CD8-positive, alpha-beta memory T cell (primary cell): ENCODE measurements at places on chromosomes 12 and 14. TPM values are rescaled to one million over a fixed set of nuclear protein-coding genes. Genes with fewer than 3 reads are reported as not detected.

GRCh38 chr14:35261774-35262173, 30.4 kb upstream of the PSMA6 start:
- H3K4me3 ChIP-seq = no peak overlapping the region
- H3K27me3 ChIP-seq = no peaks in the 10 kb centered on the region
- no peak for DNase-seq
- H3K4me1 ChIP-seq = no peaks in the 10 kb centered on the region
- no peak overlapping the region for H3K27ac ChIP-seq

Gene ANKRD33
- total RNA-seq = not detected

GRCh38 chr12:50715174-50715573, 48.7 kb upstream of the ATF1 start:
- no peaks in the 10 kb centered on the region for H3K4me1 ChIP-seq
- H3K4me3 ChIP-seq = no peak overlapping the region
- no peaks in the 10 kb centered on the region for H3K27me3 ChIP-seq
- peaks cover 11% of the 10 kb centered on the region for H3K36me3 ChIP-seq

- H3K27ac ChIP-seq = no peak overlapping the region
- H3K4me1 ChIP-seq = no peaks in the 10 kb centered on the region
- H3K36me3 ChIP-seq = no peaks in the 10 kb centered on the region
- no peak for DNase-seq
- no peaks in the 10 kb centered on the region for H3K27me3 ChIP-seq
Observed at GRCh38 chr12:94592080-94592479, 58.3 kb downstream of the TMCC3 start.

GRCh38 chr12:93614917-93615596, 42.6 kb downstream of the SOCS2 start:
- no peak overlapping the region for H3K4me3 ChIP-seq
- H3K4me1 ChIP-seq = no peaks in the 10 kb centered on the region
- no peak for DNase-seq
- no peaks in the 10 kb centered on the region for H3K36me3 ChIP-seq
- H3K27ac ChIP-seq = no peak overlapping the region

DNA sequence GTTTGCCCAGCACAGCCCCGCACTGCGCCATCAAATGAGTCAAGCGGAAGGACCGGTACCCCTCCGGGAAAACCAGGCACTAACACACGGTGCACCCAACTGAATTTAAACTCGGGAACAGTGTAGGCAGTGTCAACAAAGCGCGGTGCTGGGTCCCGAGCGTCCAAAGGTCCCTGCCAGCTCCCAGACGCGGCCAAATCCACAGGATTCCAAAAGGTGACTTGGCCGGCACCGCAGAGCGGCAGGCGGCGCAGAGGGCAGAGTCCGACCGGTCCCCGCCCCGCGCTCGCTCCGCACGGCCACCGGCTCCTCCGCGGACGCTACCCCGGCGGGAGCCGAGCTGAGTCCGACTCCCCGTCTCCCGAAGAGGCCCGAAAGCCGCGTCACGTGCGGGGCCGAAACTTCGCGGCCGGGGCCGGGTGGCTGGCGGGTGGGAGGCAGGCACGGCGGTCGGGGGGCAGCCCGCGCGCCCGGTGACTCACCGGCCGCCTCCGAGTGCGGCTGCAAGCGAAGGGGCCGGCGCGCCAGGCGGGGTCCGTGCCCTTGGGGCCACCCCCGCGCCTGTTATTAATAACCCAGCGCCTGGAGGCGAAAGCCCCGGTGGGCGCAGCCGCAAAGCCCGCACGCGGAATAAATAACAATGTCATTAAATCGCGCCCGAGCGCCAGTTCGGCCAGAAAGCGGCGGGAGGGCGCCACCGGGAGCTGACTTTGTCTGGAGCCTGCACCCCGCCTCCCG, 863 bp downstream of the DENND5B start:
- DNase-seq = peak; percentile 4
- no peaks in the 10 kb centered on the region for H3K36me3 ChIP-seq
- H3K27me3 ChIP-seq = peaks cover 12% of the 10 kb centered on the region
- H3K27ac ChIP-seq = peak overlapping the region; percentile 16
- peaks cover 6% of the 10 kb centered on the region for H3K4me1 ChIP-seq

Gene IL26
- 1.00 TPM for total RNA-seq

DNA sequence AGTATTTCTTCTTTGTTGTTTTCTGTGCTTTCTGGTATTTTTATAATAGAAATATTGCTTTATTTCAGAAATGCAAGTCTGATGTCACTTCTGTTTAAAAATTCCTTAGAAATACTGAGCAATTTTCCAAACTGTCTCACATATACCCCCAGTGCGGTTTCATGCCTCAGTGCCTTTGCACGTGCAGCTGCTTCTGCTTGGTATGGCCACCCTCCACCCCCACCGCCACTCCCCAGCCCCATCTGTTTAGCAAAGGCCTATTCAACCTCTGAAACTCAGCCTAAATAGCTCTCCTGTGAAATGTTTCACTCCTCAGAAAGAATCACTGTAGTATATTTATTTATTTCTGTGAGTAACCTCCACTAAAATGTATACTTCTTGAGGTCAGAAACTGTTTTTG, 52.3 kb downstream of the PPM1H start:
- no peak for DNase-seq
- no peaks in the 10 kb centered on the region for H3K4me1 ChIP-seq
- H3K4me3 ChIP-seq = no peak overlapping the region
- H3K27ac ChIP-seq = no peak overlapping the region
- no peaks in the 10 kb centered on the region for H3K36me3 ChIP-seq

GRCh38 chr12:13293096-13293495, 96.6 kb downstream of the EMP1 start:
- no peaks in the 10 kb centered on the region for H3K4me1 ChIP-seq
- H3K4me3 ChIP-seq = no peak overlapping the region
- H3K27ac ChIP-seq = no peak overlapping the region
- no peaks in the 10 kb centered on the region for H3K27me3 ChIP-seq
- H3K36me3 ChIP-seq = no peaks in the 10 kb centered on the region
- DNase-seq = no peak

GRCh38 chr14:92563359-92563758, 49.8 kb downstream of the RIN3 start:
- no peak overlapping the region for H3K4me3 ChIP-seq
- peaks cover 18% of the 10 kb centered on the region for H3K4me1 ChIP-seq
- H3K27ac ChIP-seq = no peak overlapping the region
- no peak for DNase-seq
- H3K36me3 ChIP-seq = peaks cover 8% of the 10 kb centered on the region

Gene PAX9
- total RNA-seq = not detected

DNA sequence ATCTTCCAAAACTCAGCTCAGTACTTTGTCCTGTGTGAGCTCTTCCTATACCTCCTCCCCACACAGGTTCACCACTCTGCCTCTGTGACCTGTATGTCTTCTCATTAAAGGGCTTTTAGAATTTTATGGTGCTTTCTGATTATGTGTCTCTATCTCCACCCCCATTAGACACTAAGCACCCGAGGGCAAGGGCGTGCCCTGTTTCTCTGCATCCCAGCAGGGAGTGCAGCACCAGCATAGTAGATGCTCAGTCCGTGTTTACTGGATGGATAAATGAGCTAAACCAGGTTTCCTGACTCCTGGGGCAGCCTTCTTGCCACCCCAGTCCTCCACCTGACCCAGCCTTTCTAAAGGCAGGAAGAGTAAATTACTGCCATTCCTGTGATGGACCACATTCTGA, 333.8 kb downstream of the CACNA1C start:
- no peaks in the 10 kb centered on the region for H3K4me1 ChIP-seq
- H3K27me3 ChIP-seq = no peaks in the 10 kb centered on the region
- H3K4me3 ChIP-seq = no peak overlapping the region
- no peaks in the 10 kb centered on the region for H3K36me3 ChIP-seq

Gene FAM90A1
- not detected for total RNA-seq

DNA sequence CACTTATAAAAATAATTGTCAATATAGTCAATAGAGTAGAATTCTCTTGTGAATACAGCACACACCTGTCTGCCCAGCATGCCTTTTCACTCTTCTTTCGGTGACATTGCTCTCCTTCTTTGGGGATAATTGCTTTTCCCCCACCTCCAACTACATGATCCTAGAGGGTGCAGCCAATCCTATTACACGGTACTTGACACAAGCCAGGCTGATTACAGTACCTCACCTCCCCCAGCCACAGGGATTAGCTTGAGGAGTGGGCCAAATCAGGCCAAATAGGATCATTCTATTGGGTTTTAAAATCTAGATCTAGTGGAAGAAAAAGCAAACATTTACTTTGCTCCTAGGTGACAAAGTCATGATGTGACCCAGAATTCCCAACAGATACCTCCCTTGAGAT, 16.8 kb upstream of the NFYB start:
- no peak overlapping the region for H3K27ac ChIP-seq
- no peak for DNase-seq
- no peaks in the 10 kb centered on the region for H3K27me3 ChIP-seq
- peaks cover 12% of the 10 kb centered on the region for H3K4me1 ChIP-seq
- no peaks in the 10 kb centered on the region for H3K36me3 ChIP-seq

Gene BCL11B
- 42.5 TPM for total RNA-seq

Gene PROX2
- 0.33 TPM for total RNA-seq

GRCh38 chr12:101552277-101552676, 42.5 kb upstream of the MYBPC1 start:
- H3K27me3 ChIP-seq = no peaks in the 10 kb centered on the region
- no peak for DNase-seq
- H3K27ac ChIP-seq = no peak overlapping the region

Gene TAS2R14
- 0.55 TPM for total RNA-seq

Gene PTPN6
- total RNA-seq = 456 TPM

GRCh38 chr12:115064296-115064695, 380.3 kb upstream of the TBX3 start:
- no peak overlapping the region for H3K27ac ChIP-seq
- no peak overlapping the region for H3K4me3 ChIP-seq
- H3K27me3 ChIP-seq = no peaks in the 10 kb centered on the region
- H3K36me3 ChIP-seq = no peaks in the 10 kb centered on the region

GRCh38 chr12:118549510-118549980, 173.2 kb downstream of the SUDS3 start:
- H3K36me3 ChIP-seq = no peaks in the 10 kb centered on the region
- H3K4me3 ChIP-seq = no peak overlapping the region
- no peaks in the 10 kb centered on the region for H3K27me3 ChIP-seq
- H3K4me1 ChIP-seq = no peaks in the 10 kb centered on the region

Gene KRT80
- not detected for total RNA-seq

Gene SAMD15
- total RNA-seq = 0.83 TPM

- H3K36me3 ChIP-seq = no peaks in the 10 kb centered on the region
- H3K27ac ChIP-seq = no peak overlapping the region
- H3K4me1 ChIP-seq = no peaks in the 10 kb centered on the region
- no peak for DNase-seq
Observed at GRCh38 chr12:15629108-15629507, 160.1 kb downstream of the EPS8 start.

Gene FGD4
- 0.64 TPM for total RNA-seq

- no peak overlapping the region for H3K4me3 ChIP-seq
- no peak for DNase-seq
- no peak overlapping the region for H3K27ac ChIP-seq
- no peaks in the 10 kb centered on the region for H3K4me1 ChIP-seq
- H3K36me3 ChIP-seq = no peaks in the 10 kb centered on the region
Observed at GRCh38 chr14:104741803-104742251, 11.1 kb upstream of the SIVA1 start.

Gene VAMP1
- total RNA-seq = 26.7 TPM

DNA sequence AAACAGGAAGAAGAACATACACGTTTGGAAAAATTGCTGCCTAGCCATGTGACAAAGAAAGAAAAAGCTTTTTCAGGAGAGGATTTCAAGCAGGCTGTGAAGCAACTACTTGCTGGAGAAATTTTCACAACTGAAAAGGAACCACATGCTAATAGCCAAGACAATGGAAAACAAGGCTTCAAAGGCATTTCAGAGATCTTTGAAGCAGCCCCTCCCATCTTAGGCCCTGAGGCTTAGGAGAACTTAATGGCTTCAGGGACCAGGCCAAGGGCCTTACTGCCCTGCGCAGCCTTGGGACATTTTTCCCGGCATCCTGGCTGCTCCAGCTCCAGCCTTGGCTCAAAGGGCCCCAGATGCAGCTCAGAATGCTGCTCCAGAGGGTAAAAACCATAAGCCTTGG, 255.9 kb upstream of the ARID2 start:
- H3K4me3 ChIP-seq = no peak overlapping the region
- peaks cover 18% of the 10 kb centered on the region for H3K4me1 ChIP-seq
- no peak for DNase-seq
- H3K36me3 ChIP-seq = no peaks in the 10 kb centered on the region

DNA sequence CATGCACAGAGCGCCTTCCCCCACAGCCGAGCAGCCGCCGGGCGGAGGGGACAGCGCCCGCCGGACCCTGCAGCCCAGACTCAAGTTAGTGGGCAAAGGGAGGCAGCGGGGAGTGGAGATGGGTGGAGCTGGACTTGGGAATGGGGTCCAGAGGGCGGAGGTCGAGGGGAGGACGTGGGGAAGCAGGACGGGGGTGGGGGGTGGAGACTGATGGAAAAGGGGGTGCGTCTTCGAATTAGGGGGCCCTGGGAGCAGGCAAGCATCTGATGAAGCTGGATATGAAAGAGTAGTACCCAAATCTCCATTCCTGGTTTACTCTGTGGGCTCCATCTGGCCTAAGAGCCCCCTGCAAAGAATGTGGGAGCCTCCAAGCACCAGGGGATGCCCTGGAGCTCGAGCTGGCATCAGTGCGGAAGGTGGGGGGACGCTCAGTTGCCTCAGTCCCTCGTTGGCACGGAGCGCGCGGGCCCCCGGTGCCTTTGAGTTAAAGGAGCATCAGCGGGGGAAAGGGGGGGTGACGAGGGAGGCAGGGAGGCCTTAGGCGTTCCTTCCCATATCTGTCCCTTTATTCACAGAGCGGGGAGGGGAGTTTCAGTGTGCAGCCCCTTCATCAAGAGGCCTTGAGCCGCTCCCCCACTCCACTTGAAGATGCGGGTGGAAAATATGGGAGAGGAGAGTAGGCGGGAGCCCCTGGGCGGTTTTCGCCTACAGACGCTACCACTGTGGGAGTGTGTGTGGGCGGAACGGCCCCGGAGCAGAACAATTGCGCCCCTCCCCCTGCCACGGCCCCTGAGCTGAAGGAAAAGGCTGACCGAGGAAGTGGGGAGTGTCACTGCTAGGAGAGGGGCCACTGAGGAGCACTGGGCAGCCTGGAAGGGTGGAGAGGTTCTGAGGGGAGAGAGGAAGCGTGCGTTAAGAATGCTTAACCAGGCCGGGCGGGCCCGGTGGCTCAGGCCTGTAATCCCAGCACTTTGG, 644 bp downstream of the NAB2 start:
- peak; percentile 62 for DNase-seq
- H3K36me3 ChIP-seq = peaks cover 18% of the 10 kb centered on the region
- no peaks in the 10 kb centered on the region for H3K27me3 ChIP-seq

DNA sequence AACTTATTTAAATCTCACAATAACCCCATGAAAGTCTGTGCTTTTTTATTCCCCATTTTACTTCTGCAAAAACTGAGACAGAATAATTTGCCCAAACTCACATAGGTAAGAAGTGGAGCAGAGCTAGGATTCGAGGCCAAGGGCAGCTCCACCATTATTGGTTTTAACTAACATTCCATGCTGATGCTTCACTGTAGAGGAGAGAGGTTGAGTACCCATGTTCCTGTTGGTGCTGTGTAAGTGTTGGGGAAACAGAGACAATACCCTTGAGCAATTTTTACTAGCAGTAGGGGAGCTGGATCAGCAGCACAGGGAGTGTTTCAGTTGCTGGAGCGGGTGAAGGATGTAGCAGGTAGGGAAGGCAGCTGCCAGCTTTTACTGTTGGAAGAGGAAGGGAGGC, 21.1 kb downstream of the RASSF8 start:
- H3K4me1 ChIP-seq = no peaks in the 10 kb centered on the region
- H3K27me3 ChIP-seq = peaks cover 4% of the 10 kb centered on the region
- no peak overlapping the region for H3K4me3 ChIP-seq
- DNase-seq = no peak
